ENCODE measurements at places on chromosomes 2 and 18.
A peak's percentile ranks its signal among the peaks of the same experiment; 100 is the strongest.

- no peak for DNase-seq
Observed at GRCh38 chr2:82239176-82239575, 1934.6 kb upstream of the LRRTM1 start.

DNA sequence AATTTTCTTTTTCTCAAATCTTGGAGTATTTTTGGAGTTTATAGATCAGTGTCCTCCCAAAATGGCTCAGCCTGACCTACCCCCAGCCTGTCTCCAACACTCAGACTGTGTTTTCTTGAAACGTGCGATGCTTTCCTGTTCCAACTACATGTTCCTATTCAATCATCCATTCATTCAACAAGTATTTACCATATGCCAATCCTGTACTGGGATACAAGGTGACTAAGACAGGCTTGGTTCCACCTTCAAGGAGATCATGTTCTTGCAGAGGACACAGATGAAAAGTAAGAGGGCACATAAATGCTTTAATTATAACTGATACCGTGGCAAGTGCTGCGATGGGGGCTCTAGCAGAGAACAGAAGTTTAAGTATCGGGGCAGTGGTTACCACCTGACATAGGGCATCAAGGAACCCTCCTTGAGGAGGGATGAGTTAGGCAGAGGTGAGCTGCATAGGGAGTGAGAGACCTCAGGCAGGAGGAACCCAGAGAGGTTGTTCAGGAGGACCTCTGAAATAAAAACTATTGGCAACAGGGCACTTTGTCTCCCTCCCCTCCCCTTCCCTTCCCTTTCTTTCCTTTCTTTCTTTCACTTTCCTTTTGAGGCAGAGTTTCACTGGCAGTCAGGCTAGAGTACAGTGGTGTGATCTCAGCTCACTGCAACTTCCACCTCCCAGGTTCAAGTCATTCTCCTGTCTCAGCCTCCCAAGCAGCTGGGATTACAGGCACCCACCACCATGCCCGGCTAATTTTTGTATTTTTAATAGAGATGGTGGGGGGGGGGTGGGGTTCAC is 469.0 kb downstream of the EPHA4 start:
- no peak for DNase-seq

GRCh38 chr2:128490321-128490720 is 171.7 kb upstream of the HS6ST1 start:
- DNase-seq = peak; percentile 4

- DNase-seq = no peak
Observed at GRCh38 chr18:62138461-62139235, 48.2 kb downstream of the PIGN start.

- no peak for DNase-seq
Observed at GRCh38 chr2:37080266-37080665, 3.9 kb downstream of the HEATR5B start.

Measured in activated CD4-positive, alpha-beta T cell treated with anti-CD3 and anti-CD28 coated beads for 1 hour (primary cell).